ENCODE measurements at places on chromosomes 5 and 9.

DNA sequence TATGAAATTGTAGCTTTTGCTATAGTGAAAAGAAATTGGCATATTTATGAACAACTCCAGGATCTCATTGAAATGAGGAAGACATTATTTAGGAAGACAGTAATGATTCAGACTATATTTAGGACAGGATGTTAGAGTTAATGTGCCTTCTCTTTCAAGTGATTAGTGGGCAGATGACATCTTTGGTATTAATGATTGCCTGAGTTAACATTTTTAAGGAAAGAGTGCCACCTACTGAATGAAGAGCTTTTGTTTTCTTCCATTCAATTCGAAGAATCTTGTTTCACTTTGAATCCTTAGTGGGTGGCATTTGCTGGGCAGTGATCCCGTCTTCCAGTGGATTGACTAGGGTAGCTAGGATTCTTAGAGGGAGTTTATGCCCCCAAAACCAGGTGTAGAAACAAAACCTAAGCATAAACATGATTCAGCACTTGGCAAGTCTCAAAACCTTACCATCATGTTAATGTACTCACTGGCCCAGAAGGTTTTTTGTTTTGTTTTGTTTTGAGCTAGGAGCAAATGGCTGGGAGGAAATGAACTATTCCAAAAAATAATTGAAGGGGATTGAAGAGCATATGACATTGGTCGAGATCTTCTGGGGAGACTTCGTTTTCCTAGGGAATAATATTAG is 23.2 kb downstream of the MAP3K1 start:
- DNase-seq: no peak

GRCh38 chr9:95937131-95937530 is 61.6 kb downstream of the ERCC6L2 start:
- no peak for DNase-seq

- DNase-seq: no peak
These were observed 159.9 kb downstream of the PPP2R2B start for GRCh38 chr5:146718609-146719008.

DNA sequence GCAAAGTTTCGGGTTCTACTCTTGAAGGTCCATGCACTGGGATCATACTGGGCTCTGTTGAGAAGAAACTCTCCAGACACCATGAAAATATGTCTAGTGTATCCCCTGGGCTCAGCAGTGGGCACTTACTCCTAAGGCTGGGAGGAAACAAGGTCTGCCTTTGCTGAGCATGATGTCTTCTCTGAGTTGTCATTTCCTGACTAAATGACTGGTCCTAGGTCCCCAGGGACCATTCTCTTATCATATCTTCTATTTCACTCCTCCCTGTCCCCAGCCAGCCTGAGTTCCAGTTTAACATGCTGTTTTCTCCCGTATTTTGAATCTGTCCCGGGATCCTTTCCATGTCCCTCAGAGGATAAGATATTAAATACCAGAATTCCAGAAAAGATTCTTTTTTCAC is 225.4 kb downstream of the MTRR start:
- no peak for DNase-seq

DNA sequence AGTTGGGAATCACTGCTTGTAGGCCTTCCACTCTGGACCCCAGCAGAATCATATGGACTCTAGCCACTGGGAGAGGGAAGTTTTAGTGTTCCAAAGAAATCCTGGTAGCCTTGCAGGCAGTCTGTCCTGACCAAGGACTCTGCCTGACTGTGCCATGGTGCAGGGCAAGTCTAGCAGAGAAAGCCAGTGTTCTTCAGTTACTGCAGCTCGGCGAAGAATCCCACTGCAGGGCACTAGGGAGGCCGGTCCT is 20.3 kb upstream of the MATR3 start:
- no peak for DNase-seq

DNA sequence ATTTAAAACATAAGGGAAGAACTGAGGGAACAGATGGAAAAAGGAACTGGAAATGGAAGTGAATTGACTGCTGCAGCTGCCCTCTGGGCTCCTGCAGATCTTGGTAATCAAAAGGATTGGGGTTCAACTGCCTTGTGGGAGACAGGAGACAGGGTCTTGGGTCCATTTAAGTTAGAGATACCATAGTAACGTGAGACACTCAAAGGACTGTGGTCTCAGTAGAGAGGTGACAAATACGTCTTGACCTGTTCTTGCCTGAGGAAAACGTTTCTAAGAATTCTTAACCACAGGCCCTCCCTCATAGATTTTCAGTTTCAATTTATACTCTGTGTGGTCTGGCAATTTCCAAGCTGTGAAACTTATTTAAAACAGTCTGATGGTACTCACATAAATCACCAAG is 100.8 kb upstream of the DHFR start:
- no peak for DNase-seq

GRCh38 chr9:104313396-104314110 is 190.5 kb upstream of the OR13F1 start:
- DNase-seq: no peak

DNA sequence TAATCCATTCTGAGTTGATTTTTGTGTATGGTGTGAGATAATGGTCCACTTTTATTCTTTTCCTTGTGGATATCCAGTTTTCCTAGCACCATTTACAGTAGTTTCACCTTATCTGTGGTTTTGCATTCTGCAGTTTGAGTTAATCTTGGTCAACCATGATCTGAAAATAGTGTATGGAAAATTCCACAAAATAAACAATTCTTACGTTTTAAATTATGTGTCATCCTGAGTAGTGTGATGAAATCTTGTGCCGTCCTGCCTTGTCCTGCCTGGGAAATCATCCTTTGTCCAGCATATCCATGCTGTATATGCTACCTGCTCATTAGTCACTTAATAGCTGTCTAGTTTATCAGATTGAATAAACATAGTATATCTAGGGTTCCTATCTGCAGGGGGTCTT is 42.1 kb downstream of the CDC42SE2 start:
- DNase-seq: no peak

- DNase-seq: no peak
These were observed 489.6 kb upstream of the ZNF608 start for GRCh38 chr5:125236007-125236406.

- no peak for DNase-seq
These were observed 104.3 kb downstream of the ZNF608 start for GRCh38 chr5:124642151-124642550.

GRCh38 chr9:136798708-136799078 is 2.6 kb downstream of the CCDC183 start:
- DNase-seq: no peak

DNA sequence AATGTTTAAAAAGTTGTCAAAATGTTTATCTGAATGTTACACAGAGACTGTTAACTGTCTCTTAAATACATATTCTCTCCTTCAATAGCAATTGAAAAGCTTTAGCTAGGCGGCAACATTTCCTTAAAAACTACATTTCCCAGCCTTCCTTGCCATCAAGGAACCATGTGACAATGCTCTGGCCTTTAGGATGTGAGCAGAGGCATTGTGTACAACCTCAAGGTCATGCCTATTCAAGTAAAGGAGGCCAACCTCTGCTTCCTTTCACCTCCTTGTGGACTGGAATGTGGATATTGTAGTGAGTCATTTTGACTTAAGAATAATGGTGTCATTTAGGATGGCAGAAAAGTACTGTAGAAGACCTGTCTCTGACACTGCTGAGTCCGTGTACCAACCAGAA is 23.7 kb upstream of the MROH2B start:
- no peak for DNase-seq

DNA sequence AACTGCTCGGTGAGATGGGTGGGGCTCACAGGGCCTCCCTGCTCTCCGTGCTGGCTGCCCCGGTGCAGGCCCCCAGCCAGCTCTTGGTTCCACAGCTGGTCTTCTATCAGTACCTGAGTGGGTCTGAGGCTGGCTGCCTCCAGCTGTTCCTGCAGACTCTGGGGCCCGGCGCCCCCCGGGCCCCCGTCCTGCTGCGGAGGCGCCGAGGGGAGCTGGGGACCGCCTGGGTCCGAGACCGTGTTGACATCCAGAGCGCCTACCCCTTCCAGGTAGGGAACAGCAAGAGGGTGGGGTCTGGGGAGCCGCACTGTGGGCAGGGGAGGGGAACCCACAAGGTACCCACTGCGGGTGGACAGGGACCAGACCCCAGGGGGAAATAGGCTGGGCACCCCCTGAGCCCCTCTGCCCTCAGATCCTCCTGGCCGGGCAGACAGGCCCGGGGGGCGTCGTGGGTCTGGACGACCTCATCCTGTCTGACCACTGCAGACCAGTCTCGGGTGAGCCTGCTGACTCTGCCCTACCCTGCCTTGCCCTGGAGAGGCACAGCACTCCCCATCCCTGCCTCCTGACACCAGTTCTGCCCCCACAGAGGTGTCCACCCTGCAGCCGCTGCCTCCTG is 2.8 kb downstream of the MAMDC4 start:
- no peak for DNase-seq

DNA sequence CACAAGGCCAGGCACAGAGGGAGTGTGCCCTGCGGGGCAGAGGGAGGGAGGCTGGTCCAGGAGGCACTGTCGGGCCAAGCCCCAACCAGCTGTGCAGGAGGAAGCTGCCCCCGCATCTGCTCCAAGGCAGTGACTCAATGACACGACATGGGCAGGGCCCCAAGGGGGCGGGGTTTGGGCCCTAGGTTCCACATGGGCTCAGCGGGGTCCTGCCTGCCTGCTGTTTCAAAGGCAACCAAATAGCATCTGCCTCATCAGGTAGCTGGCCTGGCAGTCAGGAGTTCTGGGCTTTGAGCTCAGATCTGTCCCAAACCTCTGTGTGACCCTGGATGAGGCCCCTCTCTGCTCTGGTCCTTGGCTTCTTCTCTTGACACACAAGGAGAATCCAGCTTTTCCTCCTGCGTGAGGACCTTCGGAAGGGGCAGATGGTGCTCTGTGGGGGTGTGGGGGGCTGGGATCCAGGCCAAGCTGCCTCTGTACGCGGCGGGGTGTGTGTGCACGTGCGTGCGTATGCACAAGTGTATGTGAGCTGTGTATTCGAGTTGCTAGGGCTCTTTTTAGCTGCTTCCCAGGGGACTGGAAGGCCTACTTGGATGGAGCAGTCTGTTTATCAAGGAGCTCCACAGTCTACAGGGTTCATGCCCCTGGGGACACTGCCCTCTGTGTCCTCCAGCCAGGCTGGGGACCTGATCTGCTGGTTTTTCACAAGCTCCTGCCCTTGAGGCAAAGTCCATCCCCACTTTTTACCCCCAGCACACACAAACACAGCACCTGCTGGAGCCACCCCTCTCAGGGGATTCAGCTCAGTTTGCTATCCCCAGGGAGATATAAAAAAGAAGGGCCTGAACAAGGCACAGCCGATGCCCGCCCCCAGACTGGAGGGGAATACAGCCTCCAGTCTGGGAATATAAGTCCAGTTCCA is 138.9 kb downstream of the RGS3 start:
- peak; percentile 17 for DNase-seq

- DNase-seq: no peak
These were observed 18.7 kb downstream of the GSN start for GRCh38 chr9:121286688-121286972.

DNA sequence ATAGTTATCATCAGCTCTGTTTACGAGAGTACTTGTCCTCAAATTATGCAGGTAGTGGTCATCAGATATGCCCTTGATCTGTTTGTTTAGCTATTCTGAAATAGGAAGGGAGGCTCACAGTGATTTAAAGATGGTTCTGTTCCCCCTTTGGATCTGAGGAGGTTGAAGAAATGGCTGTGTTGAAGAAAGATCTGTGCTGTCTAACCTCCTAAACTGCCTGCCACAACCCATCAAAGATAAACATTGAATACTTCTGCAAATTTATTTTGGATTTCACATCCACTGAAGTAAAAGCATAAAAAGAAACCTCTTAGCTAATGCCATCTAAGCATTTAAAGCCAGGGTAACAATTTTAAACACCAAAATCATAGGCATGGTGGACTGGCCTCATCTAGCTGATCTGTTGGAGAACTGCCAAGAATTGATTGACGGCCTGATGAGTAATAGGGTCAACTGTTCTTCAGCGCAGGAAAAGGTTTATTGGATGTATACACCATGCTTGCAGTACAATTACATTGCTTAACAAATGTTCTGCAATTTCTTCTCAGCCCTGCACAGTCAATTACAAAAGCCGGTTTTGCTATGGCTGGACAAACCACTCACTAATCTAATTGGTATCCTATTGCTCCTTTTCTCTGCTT is 97.6 kb downstream of the SEMA6A start:
- DNase-seq: no peak

GRCh38 chr9:131240047-131240921 is 36.0 kb downstream of the FAM78A start:
- DNase-seq: no peak

GRCh38 chr9:95620314-95620713 is 103.5 kb upstream of the PTCH1 start:
- no peak for DNase-seq

GRCh38 chr5:124662181-124662781 is 84.2 kb downstream of the ZNF608 start:
- no peak for DNase-seq

GRCh38 chr5:103016167-103016566 is 103.8 kb downstream of the GIN1 start:
- no peak for DNase-seq

GRCh38 chr5:100553209-100553608 is 18.0 kb downstream of the FAM174A start:
- no peak for DNase-seq

- DNase-seq: no peak
These were observed 2.2 kb upstream of the VPS13A start for GRCh38 chr9:77175151-77175550.

DNA sequence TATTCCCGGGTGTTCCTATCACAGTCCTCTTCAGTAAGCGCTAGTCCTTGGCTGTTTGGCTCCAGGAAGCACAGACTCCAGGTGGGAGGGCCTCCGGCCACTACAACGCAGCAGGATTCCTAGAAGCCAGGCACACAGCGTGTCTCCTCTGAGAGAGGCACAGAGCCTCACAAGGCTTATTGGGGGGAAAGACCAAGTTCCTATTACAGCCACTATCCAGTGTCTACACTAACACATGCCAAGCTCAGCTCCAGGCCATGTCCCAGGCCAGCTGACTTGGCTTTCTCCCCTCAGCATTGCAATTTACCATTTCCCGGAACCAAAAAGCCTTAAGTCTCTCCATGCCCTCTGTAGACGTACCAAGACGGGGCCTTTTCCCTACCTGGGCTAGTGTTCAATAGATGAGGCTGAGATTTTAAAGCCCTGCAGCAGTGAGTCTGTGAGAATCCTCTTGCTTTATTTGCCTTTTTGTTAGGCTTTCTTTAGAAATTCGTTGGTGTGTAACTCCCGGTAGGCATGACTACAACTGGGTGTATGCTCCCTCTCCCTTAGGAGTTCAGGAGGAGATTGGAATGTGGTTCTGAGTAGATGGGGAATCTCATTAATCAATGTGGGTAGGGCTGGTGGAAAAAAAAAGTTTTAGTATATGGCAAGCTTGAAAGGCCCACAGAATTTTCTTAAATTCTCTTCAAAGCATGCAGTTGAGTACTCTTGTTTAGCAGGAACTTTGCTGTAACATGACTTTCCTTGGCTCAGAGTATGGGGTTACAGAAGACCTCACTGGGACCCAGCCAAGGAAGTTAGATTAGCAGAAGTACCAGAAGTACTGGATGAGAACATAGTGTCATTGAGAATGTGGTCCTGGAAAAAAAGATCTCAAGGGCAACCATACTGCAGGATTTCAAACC is 84.3 kb upstream of the SLC1A3 start:
- DNase-seq: no peak

GRCh38 chr5:8516356-8516755 is 647.4 kb downstream of the MTRR start:
- DNase-seq: no peak

All from stimulated activated CD4-positive, alpha-beta T cell treated with anti-CD3 and anti-CD28 coated beads, TNF-alpha, amount 100 ng/mL, for 24 hours (primary cell).